SIG-M5 (cell line): ENCODE measurements at places on chromosomes 7 and 10.
A peak's percentile ranks its signal among the peaks of the same experiment; 100 is the strongest.

- no peak for DNase-seq
Measured at GRCh38 chr10:12838995-12839927, 162.3 kb downstream of the CCDC3 start.

DNA sequence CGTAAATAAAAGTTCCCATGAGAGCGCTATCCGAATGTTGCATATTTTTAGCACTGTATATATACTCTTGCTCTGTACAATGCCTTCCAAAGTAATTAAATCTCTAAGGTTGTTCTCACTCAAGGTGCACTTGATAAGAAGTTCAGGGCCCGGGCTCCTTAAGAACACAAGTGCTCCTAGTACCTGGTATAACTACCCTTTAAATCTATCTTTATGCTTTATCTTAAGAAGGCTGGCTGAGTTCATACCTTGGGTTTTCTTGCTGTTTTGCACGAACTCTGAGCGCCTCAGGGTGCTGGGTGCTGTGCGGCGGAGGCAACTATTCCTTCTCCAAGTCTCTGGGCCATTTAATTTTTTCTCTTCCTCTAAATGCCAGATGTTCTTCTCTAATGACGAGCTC is 80.4 kb downstream of the DNMBP start:
- no peak for DNase-seq

GRCh38 chr7:128443831-128444600 is 11.7 kb upstream of the HILPDA start:
- DNase-seq, result no peak

GRCh38 chr10:63605197-63605967 is 84.2 kb downstream of the REEP3 start:
- DNase-seq, result no peak

GRCh38 chr10:30999070-30999712 is 32.5 kb downstream of the ZNF438 start:
- peak; percentile 25 for DNase-seq

- no peak for DNase-seq
Measured at GRCh38 chr7:149828357-149829309, 9.5 kb upstream of the ZNF862 start.

DNA sequence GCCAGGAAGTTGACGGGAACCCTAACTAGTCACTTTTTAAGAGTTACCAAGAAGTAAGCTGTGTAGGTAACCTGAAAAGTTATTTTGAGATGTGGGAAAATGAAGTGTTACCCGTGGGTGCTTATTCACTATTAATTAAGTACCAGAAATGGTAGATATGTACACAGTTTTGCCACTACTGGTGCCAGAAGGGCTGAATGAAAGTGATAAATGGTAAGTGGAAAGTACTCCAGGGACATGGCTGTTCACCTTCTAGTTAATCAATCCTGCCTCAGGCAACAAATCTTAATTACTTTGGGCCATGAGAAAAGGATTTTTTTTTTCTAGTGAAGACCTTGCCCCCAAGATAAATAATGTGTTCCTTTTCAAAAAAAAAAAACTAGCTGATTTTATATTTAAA is 15.8 kb downstream of the NET1 start:
- no peak for DNase-seq

DNA sequence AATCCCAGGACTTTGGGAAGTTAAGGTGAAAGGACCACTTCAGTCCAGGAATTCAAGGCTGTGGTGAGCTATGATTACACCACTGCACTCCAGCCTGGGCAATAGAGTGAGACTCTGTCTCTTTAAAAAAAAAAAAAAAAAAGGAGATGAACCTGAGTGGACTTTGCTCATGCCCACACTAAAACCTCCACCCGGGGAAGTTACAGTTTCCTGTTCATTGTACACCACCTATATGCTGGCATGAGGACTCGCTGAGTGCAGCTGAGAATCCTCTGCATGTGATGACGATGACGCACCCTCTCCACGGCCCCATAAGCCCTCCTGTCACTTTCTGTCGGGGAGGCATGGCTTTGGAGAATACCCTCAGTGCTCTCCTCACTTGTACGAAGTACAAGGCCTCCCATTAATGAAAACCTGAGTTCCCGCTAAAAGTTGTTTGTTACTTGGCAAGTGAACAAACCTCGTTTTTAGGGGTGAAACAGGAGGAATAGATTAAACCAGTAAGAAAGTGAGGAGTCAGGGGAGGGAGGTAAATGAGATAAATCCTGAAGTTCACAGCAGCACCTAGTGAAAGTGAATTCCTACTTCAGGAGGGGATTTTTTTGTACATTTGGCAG is 15.9 kb downstream of the TMEM176B start:
- DNase-seq, result no peak

DNA sequence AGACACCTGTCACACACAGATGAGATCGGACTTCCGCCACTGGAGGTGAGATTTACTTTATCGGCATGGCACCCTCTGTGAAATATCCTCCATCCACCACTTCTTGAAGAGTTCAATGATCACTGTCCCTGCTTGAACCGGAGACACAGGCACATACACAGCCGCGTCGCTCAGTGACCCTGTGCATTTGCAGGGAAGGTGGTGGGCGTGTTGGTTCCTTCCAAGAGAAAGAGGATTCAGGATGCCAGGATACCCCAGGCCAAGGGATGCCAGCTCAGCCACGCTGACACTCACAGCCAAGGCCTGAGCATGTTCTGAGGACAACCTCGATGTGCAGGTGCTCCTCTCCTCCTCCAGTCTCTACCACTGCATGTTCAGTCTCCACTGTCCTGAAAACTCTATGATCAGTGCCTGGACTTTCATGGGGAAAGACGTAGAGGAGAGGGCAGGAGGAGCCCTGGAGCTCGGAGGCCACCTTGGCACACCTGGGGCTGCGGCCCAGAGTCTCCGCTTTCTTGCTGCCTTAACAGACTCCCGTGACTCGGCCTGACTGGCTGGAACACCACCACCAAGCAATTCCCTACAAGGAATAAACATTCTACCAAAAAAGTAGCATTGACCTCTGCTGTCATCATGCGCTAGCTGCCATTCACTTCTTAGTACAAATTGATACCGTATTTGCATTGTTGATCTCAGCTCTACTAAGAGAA is 115.2 kb downstream of the TCERG1L start:
- DNase-seq, result no peak

DNA sequence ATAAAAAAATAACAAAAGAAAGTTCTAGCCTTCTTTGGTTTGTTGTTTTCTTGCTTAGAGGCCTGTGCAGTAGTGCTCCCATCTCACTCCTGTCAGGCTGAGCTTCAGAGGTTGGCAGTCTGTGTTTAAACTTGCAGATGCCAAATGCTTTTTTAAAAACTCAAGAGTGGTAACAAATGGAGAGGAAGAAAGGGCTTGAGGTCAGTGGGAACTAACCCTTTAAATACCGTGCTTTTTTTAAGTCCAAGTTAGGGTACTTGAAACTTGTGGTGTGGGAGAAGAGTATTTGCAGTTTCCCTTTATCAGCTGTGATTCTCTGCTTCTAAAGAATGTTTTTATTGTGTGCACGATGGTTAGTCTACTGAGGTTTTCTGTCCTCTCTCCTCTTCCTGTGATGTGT is 29.4 kb downstream of the ZRANB1 start:
- DNase-seq, result no peak

- DNase-seq, result no peak
Measured at GRCh38 chr10:26368463-26368862, 69.7 kb upstream of the APBB1IP start.

GRCh38 chr7:102897856-102898531 is 14.8 kb upstream of the LRRC17 start:
- DNase-seq, result peak; percentile 32

DNA sequence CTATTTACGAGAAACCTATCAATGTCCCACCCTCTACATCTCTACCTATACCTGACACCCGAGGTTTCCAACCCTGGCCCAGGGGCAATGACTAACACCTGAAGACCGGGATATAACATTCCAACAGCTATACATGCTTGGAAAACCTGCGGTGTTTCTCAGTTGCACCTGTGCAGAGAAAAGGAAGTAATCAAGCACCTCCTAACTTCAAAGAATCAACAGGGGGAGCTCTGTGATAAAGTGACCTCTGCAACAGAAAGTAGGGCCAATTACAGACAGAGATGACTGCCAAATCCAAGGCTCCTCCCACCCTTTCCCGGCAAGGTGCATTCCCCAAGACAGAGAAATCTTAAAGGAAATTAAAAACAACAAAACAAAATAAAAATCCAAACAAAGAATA is 41.3 kb downstream of the CCDC6 start:
- DNase-seq, result no peak

DNA sequence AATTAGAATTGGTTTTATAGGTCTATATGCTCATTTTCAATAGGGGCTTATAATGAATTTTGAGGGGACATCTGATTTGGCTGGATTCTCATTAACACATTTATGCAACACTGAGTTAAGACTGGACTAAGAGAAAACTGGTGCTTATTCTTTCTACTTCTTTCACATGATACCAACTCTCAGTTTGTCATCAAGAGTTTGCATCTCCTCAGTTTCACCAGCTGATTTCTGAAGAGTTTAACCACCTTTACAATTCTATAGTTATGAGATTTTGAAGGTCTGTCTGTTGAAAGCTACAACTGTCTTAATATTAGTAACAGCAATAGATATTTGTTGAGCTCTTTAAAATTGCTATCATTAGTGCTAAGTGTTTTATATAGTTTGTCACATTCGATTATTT is 867.0 kb upstream of the SORCS1 start:
- DNase-seq, result no peak

DNA sequence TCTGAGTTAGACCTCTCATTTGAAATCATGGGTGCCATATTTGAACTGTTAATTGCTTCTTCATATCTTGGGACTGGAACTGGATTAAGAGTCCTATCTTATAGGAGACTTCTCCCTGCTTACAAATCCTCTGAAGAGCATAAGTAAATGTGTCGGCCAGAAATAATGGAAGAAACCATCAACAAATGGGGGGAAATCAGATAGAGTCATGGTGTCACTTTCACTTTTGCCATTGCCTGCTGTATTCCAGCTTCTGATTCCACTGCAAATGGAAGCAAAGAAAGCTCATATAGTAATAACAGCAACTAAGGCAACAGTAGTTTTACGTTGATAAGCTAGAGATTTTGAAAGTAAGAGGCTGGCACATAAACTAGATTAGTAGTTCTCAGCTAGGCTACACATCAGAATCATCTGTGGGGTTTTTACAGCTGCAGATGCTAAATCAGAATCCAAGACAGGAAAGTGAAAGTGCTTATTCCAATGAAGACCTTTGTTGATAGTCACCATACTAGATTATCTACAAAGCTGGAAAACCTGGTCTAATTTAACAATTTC is 12.3 kb upstream of the CRPPA start:
- DNase-seq, result no peak

DNA sequence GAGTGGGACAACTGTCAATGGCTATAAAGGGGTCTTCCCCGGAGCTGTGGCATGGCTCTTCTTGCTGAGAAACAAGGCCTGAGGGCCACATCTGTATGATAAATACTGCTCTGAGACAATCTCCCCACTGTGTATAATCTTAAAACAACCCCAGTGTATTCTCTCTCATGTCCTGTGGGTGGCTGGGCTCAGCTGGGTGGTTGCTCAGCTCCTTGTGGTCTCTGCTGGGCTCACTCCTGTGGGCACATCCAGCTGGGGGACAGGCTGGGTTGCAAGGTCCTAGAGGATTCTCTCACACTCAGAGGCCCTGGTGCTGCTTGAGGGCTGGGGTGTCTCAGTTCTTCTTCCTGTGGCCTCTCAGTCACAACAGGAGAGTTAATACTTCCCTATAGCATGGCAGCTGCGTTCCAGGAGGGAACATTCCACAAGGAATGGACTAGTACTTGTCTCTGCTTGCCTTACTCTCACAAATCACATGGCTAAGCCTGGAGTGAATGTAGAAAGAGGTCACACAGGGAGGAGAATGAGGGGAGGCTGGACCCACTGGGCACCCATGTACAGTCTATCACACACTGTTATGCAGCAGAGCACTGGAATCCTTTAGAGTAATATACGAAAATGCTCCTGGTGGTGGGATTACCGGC is 4.5 kb upstream of the EEPD1 start:
- no peak for DNase-seq

- peak; percentile 84 for DNase-seq
Measured at GRCh38 chr7:142384493-142384922, 126.7 kb upstream of the PRSS58 start.

GRCh38 chr10:31460242-31460641 is 141.2 kb downstream of the ZEB1 start:
- DNase-seq, result no peak

- peak; percentile 48 for DNase-seq
Measured at GRCh38 chr7:74272305-74273038, 16.7 kb upstream of the CLIP2 start.

- DNase-seq, result no peak
Measured at GRCh38 chr7:120108376-120108775, 164.6 kb upstream of the KCND2 start.

DNA sequence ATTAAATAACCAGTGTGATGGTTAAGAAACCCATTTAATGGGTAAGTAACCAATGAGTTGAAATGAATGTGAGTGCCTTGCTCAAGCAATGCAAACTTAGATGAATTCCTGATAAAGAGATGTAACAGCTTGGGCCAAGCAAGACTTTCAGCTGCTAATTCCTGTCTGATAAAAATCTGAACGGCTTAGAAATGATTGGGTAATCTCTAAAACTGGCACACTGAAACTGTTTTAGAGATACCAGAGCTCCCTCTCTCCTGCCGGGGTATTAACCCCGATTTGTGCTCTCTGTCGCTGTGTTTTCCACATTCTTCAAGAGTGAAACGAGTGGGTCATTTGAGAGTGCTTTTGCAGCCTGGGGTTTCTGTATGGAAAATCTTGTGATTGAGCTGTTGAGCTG is 534.9 kb upstream of the GALNT17 start:
- DNase-seq, result no peak

DNA sequence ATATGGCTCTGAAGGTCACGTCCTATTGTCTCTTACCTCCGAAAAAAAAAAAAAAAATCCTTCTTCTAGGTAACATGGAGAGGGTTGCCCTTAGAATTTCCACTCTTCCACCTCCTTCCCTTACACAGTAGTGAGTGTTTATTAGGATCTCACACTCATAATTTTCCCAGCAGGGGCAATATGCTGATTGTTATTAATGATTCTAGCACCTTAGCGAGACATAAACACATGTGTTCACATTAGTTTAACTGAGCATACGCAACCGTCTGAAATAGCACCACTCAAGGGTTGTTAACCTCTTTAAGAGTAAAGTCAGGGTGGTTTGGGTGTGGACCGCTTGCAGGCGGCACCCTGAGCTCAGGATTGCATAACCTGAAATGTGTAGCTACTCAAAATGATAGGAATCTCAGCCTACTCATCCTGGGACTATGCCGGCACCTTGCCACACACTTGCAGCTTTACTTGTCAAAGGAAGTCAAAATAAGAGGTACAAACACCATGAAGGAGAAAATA is 52.2 kb downstream of the CPEB3 start:
- DNase-seq, result no peak

GRCh38 chr7:99772565-99772964 is 11.4 kb downstream of the CYP3A4 start:
- DNase-seq, result no peak

GRCh38 chr10:44993226-44993921 is 7.3 kb upstream of the ZNF22 start:
- DNase-seq, result no peak

- DNase-seq, result no peak
Measured at GRCh38 chr10:114565066-114565465, 93.0 kb downstream of the ABLIM1 start.
